Activated CD4-positive, CD25-positive, alpha-beta regulatory T cell treated with anti-CD3 and anti-CD28 coated beads, Interleukin-2, amount 50 U/mL, for 16 hours (primary cell): ENCODE measurements at places on chromosomes 1 and 21.

DNA sequence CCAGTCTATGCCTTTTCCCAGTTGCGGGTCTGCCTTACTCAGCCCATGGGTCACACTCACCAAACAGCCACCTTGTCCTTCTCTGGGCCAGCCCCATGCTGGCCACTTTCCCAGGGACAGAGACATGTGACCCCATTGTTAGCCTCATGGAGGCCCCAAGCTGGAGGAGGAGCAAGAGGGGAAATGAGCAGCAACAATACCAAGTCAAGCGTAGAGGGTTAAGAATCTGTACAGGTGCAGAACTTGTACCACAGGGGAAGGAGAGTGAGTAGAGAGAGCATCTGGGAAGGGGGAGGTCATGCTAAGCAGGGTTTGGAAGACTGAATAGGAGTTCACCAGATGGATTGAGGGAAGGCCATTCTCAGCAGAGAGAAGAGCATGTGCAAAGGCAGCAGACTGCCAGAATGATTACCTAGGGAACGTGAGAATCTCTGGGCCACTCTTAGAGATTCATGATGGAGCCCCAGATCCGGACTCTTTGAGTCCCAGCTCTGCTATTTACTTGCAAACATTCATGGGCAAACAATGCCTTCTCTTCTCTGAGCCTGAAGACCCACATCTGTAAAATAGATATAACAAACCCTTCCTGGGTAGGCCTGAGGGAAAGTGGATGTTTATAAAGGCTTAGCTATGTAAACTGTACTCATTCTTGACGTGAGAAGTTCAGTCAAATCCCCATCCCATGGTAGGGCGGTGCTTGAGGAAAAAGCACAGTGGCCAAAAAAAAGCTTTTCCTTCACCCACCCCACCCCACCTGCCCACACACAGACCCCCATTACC, 2.8 kb upstream of the SLC2A1 start:
- no peak for DNase-seq

GRCh38 chr1:226915672-226915995, 24.5 kb upstream of the COQ8A start:
- no peak for DNase-seq

DNA sequence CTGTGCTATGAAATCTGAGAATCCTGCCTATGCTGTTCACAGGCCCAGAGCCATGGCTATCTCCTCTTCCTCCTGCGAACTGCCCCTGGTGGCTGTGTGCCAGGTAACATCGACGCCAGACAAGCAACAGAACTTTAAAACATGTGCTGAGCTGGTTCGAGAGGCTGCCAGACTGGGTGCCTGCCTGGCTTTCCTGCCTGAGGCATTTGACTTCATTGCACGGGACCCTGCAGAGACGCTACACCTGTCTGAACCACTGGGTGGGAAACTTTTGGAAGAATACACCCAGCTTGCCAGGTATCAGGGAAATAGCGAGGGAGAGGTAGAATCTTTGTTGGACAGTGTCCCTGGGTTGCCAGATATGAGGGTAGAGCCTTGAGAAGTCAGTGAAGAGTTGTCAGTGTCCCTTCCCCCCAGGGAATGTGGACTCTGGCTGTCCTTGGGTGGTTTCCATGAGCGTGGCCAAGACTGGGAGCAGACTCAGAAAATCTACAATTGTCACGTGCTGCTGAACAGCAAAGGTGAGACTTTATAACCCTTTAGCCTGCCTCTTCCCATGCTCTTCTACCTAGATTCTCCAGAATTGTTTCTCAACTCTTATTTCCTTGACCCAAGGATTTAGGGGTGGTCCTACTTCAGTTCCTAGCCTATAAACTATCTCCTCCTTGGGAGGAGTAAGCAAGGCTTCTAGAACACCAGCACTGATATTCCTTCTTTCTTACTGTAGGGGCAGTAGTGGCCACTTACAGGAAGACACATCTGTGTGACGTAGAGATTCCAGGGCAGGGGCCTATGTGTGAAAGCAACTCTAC, 1.4 kb downstream of the NIT1 start:
- DNase-seq, result peak; percentile 42

- no peak for DNase-seq
Measured at GRCh38 chr1:236024641-236025040, 40.2 kb downstream of the NID1 start.

- DNase-seq, result no peak
Measured at GRCh38 chr1:174572771-174573170, 125.0 kb downstream of the GPR52 start.

DNA sequence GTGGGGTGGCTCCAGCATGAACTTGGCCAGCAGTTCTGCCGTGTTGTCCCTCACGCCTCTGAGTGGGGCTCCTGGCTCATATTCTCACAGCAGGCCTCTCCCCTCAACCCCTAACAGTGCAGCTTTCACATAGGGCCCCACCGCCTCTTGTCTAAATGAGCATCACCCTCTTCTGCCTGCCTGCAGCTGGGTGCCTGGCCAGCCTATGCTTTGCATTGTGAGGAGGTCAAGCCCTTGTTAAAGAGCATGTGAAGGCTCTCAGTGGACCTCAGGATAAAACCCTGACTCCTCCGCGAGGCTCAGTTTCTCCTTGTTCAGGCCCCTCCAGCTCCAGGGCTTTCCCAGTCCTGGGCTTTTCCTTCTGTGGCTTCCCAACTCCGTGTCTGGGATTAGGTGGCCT, 34.8 kb downstream of the CRYAA start:
- DNase-seq, result no peak

GRCh38 chr21:45466330-45467220, 61.6 kb downstream of the COL18A1 start:
- DNase-seq, result no peak

DNA sequence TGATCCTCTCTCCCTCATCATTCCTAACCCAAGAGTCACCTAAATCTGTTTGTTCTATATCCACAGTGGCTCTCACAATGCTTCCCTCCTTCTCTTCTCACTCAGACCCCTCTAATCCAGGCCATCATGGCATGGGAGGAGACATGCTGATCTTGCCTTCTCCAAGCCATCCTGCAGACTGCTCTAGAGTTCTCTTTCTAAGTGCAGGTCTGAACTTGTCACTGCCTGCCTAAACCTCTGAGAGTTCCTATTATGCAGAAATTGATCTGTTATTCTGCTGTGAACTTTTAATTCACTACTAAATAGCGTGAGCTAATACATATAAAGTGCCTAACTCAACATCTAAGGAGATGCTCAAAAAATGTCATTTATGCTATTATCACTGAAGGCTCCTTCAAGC, 26.8 kb downstream of the LAMC2 start:
- DNase-seq, result no peak

GRCh38 chr1:221302810-221303209, 423.6 kb downstream of the HLX start:
- DNase-seq, result no peak

GRCh38 chr1:236142253-236143103, at the start of gene GPR137B:
Gene GPR137B (plus strand): TSS chr1:236142539. CDS start chr1:236142623, 84 bp downstream.
- peak; percentile 22 for DNase-seq

GRCh38 chr1:22122273-22123070, 20.4 kb downstream of the WNT4 start:
- no peak for DNase-seq
